ENCODE measurements at places on chromosomes 5 and 9.

- DNase-seq = no peak
These were observed 207.0 kb downstream of the DMAC1 start for GRCh38 chr9:7592321-7593316.

DNA sequence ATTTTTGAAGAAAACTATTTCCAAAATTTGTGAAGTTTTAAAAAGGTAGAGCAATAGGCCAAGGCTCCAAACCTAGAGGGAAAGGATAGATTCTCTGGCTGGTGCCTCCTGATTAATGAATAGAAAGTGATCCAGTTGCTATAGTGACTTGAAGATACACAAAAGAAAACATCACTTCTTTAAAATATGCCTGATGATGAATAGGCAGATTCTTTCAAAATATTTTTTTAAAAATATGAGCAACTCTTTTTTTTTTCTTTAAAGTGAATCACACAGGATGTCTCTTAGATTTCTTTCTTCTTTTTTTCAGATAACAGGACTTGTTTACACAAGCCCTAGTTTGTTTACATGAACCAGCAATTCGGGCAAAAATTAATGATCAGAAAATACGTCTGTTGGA is 124.4 kb downstream of the RFK start:
- DNase-seq = no peak

- DNase-seq = no peak
These were observed 71.0 kb downstream of the PGM5 start for GRCh38 chr9:68427216-68427977.

DNA sequence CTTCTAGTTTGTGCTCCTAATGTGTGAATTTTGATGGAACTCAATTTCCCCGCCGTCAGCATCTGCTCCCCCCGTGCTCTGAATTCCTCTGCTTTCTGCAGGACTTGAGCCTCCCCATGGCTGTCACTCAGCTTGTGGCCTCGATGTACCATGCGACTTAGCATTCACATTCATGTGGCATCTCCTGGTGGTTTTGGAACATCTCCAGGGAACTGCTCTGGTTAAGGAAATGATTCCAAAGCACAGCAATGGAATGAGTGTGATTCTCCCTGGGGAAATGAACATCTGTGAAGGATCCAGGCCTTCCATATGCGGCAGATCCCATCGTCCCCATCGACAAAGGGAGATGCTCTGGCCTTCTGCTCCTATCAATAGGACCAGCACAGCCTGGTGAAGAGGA is 119.0 kb downstream of the ENTREP1 start:
- no peak for DNase-seq

DNA sequence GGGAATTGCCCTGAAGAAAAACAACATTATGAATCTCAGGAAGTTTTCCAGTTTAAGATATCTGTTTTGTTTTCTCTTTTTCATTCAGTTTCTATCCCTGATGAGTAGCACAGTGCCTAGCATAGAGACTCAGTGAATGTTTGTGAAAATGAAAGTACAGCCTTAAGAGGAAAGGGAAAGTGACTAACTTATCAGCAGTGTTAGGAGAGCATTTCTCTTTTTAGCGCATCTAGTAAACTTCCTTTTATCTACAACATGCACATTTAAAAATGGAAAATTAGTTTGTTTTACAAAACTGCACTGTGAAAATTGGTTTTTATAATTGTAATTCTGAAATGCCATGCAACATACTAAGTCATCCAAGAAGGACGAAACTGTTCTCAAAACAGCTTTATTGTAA is 110.8 kb downstream of the SMARCA2 start:
- no peak for DNase-seq

- DNase-seq = no peak
These were observed 12.3 kb upstream of the KCNIP1 start for GRCh38 chr5:170491479-170491878.

DNA sequence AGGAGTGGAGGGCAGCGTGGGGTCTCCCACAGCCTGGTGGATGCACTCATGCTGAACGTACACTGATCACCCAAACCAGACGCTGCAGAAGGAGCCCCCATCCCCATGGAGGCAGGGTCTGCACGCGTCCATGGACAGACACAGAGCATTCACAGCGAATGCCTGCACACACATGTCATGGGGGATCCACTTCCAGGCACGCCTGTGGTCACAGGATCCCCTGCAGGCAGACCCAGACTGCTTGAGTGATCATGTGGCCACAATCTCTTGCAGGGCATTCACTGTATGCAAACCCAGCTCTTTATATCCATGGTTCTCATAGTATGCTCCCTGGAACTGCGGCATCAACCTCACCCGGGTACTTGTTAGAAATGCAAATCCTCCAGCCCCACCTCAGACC is 5.4 kb downstream of the SNCB start:
- DNase-seq = no peak

DNA sequence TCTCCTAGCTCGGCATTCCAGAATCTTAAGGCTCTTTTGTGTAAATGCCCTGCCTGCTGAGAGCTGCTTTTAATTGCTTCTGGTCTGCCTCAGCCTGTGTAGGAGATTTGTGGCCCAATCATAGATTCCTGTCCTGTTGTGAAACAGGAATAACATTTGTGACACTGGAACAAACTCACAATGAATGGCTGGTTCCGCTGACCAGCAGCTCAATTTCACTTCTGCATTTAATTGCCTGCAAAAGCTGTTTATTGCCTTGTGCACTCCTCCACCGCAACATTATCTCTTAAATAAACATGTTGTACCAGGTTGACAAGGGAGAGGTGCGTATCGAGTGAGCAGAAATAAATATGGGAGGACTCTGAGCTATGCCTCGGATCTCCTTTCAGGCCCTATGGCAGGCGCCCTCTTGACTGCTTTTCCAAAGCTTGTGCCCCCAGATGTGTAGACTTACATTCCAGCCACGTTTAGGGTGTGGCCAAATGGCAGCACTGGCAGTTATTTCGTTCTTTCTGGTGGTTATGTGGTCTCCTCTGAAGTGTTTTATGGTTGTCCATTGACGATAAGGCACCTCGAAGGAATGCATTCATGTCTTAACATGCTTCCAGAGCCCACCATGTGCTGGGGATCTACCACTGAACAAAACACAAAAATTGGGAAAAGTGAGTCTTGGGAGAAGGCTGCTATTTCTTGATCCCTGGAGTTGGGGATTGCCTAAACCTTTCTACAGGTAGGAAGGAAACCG is 58.1 kb downstream of the DMRT1 start:
- peak; percentile 18 for DNase-seq

DNA sequence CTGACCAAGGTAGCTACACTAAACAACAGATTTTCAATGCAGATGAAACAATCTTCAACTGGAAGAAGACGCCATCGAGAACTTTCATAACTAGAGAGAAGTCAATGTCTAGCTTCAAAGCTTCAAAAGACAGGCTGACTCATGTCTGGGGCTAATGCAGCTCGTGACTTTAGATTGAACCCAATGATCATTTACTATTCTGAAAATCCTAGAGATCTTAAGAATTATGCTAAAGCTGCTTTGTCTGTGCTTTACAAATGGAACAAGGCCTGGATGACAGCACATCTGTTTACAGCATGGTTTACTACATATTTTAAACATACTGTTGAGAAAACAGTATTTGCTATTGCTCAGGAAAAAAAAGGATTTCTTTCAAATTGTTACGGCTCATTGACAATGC is 54.9 kb downstream of the RICTOR start:
- no peak for DNase-seq

DNA sequence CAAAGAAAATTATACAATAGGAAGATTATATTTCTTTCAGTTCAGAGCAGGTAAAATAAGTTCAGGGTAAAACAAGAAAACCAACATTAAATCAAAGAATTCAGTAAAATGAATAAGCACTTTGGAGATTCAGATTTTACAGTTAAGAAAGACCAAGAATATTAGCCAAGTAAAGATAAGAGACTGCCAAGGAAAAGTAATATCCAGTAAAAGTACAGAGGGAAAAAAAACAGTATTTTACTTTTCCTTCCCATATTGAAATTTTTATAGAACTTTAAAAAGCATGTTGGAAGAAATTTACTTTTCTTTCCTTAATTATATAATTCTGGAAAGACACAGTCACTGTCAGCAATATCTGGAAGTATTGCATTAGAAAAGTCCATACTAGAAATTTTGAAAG is 393.4 kb downstream of the NFIB start:
- DNase-seq = no peak

DNA sequence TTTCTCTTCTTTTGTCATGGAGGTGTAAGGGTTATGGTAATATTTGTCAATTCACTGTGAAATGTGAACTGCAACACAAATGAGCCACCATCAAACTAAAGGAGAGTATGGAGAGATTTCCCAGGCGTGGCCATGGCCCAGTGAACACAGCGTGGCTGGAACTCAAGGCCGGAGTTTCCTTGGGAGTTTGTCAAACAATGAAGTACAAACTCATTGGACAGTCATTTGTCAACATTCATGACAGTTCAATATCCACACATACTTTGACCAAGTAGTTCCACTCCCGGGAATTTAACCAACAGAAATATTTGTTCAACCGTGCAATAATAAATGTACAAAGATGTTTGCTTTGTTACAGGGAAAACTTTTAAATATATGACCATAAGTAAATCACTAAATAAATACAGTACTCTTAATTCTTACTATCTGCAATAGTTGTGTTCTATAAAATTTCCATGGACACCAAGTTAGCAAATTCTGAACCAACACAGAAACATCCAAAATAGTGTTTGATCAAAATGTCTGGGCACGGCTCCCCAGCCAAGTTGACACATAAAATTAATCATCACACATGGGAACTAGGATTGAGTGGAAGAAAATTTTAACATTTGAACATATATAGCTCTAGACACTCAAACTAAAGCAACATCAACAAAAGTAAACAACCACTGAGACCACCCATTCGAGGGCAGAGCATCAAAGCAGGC is 87.1 kb downstream of the DIRAS2 start:
- no peak for DNase-seq

GRCh38 chr5:18745042-18745987 is 1111.1 kb downstream of the TAF11L14 start:
- DNase-seq = peak; percentile 73

DNA sequence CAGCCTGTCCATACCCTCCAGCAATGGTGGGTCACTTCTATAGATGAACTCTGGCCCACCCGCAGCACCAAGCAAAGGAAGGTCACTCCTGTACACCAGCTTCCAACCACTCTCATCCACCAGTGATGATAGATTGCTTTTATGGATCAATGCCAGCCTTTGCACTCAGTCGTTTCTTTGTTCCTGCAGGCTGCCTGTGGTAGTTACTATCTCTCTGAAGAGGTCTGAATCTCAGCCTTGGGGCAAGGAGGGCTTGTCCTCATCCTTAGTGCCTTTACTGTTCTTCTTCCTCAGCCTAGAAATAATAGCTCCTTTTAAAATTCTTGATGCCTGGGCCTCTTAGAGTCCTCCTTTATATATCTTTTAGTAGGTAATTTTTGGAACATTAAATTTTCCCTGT is 100.8 kb downstream of the TMC1 start:
- no peak for DNase-seq

DNA sequence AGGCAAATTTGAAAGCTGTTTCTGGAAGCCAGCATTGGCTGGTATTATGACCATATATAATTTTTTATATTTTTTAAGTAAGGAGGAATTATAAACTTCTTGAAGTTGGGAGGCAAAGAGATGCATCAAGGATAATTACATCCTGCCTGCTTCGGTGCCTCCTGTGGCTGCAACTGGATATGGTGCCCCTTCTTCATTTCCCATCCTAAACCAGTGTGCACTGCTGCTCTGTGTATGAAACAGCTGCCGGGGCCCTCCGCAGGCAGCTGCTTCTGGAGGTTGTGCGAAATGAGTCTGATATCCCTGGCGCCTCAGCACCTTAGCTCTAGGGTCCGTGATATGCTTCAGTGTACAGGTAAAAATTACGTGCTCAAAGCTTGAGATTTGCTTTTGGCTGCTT is 304.2 kb downstream of the ENC1 start:
- no peak for DNase-seq

- DNase-seq = no peak
These were observed 6.0 kb downstream of the PCDH12 start for GRCh38 chr5:141952020-141952419.

GRCh38 chr5:6225121-6225607 is 153.2 kb downstream of the MED10 start:
- DNase-seq = no peak

DNA sequence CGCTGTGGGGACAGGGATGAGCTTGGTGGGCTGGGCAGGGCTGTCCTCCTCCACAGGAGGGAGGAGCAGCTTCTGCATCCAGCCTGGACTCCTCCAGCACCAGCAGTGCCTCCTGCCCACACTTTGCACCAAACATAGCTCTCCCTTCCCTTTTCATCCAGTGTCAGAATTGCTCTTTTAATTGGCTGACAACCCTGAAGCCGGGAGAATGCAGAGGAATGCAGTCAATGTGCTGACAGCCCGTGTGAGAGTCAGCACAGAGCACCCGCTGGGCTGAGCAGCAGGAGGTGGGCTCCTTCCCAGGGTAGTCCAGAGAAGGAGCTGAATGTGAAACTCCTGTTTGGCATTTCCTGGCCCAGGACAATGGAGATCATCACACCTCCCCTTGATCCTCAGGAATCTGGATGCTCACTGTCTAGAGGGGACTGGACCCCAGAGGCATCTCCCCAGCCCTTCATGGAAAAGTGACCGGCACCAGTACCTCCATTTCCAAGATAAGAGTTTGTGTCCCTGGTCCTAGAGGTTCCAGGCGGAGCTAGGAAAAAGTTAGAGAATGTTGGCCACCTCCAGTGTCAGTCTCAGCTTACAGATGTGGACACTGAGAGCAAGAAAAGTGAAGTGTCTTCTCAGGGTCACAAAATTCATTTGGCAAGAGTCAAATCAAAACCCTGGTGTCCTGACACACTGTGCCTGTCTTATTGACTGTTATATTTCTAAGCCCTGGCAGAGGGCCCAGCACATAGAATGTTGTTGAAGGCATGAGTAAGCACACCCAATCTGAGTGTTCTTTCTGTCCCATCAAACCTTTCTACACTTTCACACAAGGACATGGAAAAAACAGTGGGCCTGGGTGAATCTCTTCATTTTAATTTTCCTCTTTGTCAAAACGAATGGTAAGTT is 202.1 kb downstream of the SNX18 start:
- DNase-seq = no peak

DNA sequence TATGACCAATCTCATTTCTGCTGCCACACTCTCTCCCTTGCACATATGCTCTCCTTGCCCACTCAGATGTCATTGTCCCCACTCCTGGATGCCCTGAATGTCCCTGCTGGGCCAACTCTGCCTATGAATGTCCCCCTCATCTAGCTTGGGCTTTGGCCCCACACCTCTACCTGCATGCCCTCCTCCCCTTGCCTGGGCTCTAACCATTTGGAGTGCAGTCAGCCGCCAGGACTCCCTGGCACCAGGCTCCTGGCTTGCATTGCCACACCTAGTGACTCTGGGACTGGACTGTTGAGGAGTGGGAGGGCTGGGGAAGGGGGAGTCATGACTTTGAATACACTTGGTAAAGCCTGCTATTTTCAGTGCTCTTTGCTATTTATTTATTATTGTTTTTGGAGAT is 41.6 kb upstream of the POMT1 start:
- no peak for DNase-seq

- no peak for DNase-seq
These were observed 35.9 kb upstream of the TESK1 start for GRCh38 chr9:35569206-35569605.

GRCh38 chr9:126985870-126986498 is 71.4 kb downstream of the RALGPS1 start:
- DNase-seq = no peak

Measured in NCI-H187 (cell line).